ENCODE measurements at places on chromosomes 4 and X.

- DNase-seq: no peak
Measured at GRCh38 chr4:152771741-152772533, 7.6 kb downstream of the TIGD4 start.

DNA sequence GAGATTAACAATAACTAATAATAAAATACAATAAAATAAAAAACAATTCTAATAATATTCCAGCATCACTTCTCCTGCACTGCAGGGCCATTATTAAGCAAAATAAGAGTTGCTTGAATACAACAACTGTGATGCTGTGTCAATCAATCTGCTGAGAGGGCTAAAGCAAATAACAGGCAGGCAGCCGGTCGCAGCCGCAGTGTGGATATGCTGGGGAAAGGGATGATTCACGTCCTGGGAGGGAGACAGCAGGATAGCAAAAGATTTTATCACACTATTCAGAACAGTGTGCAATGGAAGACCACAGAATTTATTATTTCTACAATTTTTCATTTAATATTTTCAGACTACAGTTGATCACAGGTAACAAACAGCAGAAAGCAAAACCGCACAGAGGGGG is 76.5 kb upstream of the SMARCAD1 start:
- no peak for DNase-seq

GRCh38 chr4:76339364-76339763 is 32.8 kb downstream of the STBD1 start:
- DNase-seq: no peak

DNA sequence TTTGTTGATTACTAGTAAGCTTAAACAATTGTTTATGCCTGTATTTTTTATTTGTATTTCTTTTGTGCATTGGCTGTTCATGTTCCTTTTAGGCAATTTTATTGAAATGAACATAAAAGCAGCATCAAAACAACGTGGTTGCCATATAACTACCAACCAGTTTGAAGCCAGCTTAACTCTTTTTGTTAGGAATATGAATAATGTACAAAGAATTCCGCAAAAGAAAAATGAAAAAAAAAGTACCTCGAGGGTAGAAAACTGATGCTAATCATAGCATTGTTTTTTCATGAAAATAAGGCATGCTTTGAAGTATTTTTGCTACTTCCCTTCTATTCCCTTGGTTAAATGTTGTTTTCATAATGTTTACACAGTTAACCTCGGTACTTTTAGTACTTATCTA is 1024.0 kb upstream of the SLIT2 start:
- no peak for DNase-seq

DNA sequence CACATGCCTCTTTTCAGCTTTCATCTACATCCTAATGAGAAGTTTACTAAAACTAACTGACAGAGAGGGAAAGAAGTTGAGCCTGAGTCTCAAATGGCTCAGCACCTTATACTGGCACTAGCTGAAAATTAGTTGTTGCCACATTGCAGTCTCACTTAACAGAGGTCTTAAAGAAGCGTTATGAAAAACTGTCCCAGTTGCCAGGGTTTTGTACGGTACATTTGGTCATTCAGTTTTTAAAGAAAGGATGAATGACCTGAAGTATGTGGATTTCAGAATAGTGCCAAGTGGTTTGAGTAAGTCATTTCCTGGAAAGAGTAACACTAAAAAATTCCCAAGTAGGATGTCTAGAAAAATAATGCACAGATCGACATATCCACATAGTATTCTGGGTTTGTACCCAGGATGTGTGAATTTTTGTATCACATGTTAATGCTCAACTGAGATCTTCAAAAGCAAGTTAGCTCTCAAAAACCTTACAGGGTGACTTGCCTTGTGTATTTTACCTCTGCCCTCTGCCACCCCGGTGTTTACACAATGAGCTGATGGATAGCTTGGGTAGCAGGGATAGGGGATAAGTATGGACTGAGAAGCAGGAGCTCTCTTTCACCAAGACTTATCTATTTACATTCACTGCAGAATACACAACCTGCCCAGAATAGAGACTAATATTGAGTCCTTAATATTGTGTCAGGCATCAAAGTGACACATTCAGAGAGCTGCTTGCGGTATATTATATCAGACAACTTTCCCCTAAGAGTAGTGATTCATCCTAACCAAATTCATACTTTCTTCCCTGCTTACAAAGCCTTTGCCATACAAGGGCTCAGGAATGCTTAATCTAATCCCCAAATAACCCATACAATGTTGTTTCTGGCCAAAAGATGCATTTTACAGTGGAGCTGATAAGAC is 1075.7 kb upstream of the PABPC4L start:
- DNase-seq: no peak

DNA sequence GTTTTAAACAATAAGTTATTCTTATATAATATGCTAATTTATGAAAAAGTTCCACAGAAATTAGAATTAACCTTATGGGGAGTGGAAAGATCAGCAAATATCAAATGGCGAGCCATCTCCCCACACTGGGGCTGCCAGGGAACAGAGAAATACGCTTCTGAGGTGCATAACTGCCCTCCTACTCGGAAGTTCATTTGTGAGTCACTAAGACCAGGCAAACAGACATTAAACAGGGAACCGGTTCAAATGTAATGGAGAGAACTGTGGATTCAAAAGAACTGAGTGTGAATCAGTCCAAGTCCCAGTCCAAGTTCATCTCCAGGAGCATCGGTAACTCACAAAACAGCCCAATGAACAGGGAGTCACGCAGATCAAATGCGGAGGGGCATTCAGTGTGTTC is 11.4 kb upstream of the S100G start:
- no peak for DNase-seq

DNA sequence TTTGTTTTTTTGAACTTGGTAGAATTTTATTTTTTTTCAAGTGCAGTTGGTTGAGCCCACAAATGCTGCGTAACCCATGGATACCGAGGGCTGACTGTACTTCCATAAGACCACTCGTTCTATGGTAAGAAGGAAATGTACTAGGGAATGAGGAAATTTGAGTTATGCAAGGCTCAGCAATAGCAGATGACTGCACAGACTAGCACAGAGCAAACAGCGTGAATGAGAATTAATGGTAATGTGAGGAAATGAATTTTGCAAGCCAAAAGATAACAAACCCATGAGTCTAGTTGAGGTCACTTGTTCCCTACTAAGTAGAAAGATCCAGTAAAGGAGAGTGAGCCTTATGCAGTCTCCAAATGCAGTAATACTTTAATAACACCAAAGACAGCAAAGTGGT is 17.4 kb downstream of the GSPT2 start:
- no peak for DNase-seq

DNA sequence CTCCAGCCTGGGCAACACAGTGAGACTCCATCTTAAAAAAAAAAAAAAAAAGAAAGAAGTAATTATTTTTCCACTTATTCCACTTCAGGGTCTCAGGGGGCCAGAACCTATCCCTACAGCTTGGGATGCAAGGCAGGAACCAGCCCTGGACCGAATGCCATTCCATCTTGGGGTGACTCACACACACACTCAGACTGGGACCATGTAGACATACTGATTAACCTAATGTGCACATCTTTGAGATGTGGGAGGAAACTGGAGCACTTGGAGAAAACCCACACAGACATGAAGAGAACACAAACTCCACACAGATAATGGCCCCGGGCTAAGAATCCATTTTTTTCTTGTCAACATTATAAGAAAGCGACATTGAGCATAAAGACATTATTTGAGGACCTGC is 132.5 kb downstream of the PTTG2 start:
- DNase-seq: no peak

DNA sequence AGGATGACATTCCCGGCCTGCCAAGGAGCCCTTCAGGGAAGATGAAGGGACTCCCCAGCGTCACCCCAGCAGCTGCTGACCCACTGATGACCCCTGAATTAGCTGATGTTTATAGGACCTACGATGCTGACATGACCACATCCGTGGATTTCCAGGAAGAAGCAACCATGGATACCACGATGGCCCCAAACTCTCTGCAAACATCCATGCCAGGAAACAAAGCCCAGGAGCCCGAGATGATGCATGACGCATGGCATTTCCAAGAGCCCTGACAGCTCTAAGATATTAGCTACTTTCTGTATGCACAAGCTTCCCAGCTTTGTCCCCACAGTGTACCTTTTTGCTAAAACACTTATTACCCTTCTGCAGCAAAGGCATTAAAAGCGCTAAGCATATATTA is 14.4 kb downstream of the AMBN start:
- no peak for DNase-seq

DNA sequence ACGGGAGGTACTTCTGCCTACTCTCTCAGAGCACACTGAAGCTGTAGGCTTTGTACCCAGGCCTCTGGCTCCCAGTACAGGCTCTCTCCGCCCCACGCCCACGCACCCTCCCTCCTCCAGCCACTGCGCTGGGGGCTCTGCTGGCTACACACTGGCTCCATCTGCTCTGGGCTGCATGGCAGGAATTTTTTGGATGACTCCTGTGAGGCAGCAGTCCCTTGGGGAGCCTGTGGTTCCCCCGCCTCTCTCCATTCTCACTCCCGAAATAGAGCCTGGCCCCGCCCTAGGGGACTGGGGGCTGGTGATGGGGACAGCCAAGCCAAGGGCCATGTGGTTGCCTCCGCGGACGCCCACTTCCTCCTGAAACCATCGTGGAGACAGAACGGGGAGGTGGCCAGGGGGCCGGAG is 58.1 kb upstream of the ADRA2C start:
- DNase-seq: peak; percentile 73

DNA sequence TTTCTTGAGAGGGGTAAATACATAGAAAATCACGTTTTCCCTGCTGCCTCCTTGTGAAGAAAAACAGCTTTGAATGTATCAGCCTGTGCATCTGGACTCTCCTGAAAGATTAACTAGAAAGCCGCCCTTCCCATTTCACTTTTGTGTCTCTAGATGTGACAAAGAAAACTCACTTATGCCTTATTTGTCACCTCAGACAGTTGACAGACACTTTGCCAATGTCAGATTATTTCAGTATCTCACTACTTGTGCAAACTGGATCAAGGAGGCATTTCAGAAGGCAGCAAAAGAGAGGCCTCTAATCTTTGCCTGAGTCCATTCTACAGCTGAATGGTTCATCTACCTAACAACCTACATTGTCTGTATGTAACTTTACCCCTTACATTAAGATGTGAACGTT is 754.9 kb downstream of the RPA4 start:
- no peak for DNase-seq

GRCh38 chr4:118760493-118760892 is 75.3 kb downstream of the METTL14 start:
- no peak for DNase-seq

DNA sequence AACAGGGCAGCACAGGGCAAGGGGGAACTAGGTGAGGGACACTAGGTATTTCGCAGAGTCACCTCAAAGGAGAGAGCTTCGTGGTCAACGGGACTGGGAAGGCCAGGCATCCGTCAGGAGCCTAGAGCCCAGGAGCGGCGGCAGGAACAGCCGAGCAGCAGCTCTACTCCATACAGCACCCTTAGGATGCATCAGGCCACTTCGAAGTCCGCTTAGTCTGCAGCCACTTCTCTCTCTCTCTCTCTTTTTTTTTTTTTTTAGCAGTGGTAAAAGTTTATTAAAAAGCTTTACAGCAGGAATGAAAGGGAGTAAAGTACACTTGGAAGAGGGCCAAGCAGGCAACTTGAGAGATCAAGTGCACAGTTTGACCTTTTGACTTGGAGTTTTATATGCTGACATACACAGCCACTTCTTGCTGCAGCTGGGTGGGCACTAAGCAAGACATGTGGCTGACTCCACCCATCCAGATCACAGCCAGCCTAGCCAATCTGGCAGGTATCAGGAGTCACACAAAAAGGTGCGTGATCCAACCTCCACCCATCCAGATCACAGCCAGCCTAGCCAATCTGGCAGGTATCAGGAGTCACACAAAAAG is 209.7 kb upstream of the RADX start:
- DNase-seq: no peak

GRCh38 chrX:70174754-70175153 is 2.5 kb upstream of the DGAT2L6 start:
- no peak for DNase-seq

DNA sequence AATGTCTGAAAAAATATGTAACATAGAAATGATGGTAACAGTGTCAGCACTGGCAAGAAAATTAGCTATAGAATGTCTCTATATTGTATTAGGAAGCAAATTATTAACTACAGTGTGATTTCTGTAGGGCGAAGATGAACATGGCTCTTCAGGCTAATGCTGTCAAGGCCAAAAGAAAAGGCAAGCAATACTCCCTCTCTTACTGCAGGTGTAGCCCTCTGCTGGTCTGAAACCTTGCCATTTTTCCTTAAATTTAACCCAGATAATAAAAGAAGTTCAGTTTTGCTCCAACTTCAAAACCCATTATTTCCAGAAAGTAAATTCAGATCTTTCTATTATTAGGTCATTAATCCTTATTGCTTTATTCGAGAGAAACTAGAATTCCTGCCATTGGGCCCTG is 215.9 kb downstream of the LRBA start:
- DNase-seq: no peak

- no peak for DNase-seq
Measured at GRCh38 chr4:123471655-123472369, 75.2 kb downstream of the SPRY1 start.

GRCh38 chrX:120753413-120754251 is 122.0 kb downstream of the CT47B1 start:
- no peak for DNase-seq

GRCh38 chr4:92814677-92815076 is 510.9 kb downstream of the GRID2 start:
- DNase-seq: no peak

GRCh38 chr4:166422475-166422874 is 549.4 kb downstream of the TLL1 start:
- no peak for DNase-seq

- DNase-seq: no peak
Measured at GRCh38 chr4:86831262-86832130, 17.7 kb downstream of the SLC10A6 start.

DNA sequence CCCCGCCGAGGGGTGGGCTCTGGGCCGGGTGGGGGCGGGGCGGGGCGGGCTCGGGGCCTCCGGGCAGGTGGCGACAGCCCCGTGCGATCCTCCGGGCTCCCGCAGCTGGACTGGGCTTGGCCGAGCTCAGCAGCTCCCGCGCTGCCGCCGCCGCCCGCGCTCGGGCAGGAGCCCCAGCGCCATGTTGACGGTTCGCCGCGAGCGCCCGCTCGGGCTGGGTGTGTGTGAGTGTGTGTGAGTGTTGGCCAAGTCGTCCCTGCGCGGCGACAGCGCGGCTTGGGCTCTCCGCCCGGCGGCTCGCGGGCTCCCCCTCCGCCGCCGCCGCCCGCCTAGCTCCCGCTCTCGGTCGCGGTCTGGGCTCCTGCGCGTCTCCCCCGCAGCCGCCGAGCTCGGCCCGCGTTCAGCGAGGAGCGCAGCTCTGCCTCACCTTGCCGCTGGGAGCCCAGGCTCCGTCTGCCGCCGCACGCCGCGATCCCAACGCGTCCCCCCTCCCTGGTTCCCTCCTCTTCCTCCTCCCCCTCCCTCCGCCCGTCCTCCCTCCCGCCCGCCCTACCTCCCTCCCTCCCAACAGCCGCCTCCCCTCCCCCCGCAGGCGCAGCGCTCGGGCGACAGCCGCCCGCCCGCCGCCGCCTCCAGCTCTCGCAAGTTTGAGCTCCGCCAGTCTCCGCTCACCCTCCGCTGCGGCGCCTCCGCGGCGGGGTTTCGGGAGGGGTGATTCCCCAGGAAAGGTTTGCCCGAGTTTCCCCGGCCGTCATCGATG is at the start of gene BCOR:
Gene BCOR, minus strand, starts transcription at position 455 of the 760 bp plus-strand sequence. CDS start 20,029 bp downstream, outside the sequence.
- peak; percentile 93 for DNase-seq

Measured in spleen (tissue), 13 donors.